ENCODE measurements at places on chromosomes 1 and 21. TPM values are rescaled to one million over a fixed set of nuclear protein-coding genes. Genes with fewer than 3 reads are reported as not detected.
A peak's percentile ranks its signal among the peaks of the same experiment; 100 is the strongest.

GRCh38 chr1:68199603-68200002 is 32.7 kb downstream of the WLS start:
- DNase-seq, result no peak

DNA sequence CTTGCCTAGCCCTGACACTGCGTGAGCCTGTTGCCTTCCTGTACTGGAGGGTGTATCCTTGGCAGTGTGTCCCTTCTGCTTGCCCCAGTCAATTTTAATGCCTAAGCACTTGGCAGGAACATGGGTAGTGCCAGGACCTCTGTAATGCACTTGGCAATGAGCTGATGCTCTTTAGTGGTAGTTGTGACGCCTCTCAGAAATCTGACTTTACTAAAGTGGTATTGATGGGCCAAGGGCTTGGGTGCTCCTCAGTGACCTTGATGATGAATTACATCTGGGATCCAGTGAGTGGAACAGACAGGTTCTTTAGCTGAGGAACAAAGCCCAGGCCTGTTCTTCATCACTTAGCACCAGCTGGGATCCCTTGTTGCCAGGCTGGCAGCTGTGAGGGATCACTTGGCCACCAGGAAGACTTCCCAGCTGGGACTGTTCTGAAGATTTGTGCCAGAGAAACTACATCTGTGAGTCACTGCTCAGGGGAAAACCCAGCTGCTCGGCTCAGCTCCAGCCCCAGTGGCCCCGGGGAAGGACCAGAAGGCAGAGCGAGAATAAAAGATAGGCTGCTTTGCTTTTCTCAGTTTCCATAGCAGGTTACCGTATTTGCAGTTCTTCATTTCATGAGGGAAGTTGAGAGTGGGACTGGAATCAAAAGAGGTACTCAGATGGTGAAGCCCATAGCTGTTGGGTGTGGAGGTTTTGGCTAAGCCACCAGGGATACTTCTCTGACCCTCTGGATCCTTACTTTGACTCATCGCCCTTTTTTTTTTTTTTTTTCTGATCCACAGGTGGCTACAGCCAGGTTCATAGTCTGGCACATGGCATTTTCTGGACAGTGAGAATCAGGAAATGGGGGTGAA is 28.5 kb upstream of the KCNA2 start:
- DNase-seq, result no peak

GRCh38 chr1:208535511-208535910 is 291.3 kb upstream of the PLXNA2 start:
- no peak for DNase-seq

- no peak for DNase-seq
These were observed 1119.1 kb downstream of the AMY1C start for GRCh38 chr1:104868794-104869193.

- peak; percentile 8 for DNase-seq
These were observed 28.4 kb downstream of the EXTL2 start for GRCh38 chr1:100866041-100866900.

DNA sequence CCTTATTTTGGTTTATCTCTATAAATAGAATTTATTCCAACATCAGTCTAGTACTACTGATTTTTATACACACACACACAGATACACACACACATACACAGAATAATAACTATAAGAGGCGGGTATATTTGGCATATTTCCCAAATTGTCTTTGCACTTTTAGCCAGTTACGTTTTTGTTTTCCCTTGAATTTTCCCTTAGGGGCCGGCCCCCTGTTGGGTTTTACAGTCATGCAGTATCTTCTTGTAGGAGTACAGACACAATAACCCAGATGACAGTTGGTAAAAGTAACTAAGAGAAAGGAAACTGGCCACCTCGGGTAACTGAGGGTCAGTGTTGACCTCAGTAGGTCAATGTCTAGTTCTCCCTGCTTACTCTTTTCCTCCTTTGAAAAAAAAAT is 50.9 kb downstream of the DISP1 start:
- DNase-seq, result no peak

GRCh38 chr1:115924770-115925169 is 51.5 kb upstream of the SLC22A15 start:
- DNase-seq, result no peak

DNA sequence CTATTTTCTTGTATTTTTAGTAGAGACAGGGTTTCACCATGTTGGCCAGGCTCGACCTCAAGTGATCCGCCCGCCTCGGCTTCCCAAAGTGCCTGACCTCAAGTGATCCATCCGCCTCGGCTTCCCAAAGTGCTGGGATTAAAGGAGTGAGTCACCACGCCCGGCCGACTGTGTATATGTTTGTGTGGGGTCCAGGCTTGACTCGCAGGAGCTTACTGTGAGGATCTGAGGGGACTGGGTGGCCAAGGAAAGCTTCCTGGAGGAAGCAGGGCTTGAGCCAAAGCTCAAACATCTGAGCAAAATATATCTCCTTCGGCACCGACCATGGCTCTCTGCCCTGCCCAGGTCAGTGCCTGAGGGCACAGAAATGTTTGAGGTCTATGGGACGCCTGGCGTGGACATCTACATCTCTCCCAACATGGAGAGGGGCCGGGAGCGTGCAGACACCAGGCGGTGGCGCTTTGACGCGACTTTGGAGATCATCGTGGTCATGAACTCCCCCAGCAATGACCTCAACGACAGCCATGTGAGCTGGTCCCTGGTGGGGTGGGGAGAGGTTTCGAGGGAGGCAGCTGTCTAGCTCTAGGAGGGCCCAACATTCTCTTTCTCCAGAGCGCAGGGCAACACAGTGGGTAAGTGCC is 10.5 kb downstream of the PADI3 start:
- no peak for DNase-seq

GRCh38 chr1:110916669-110917306 is 43.8 kb downstream of the CD53 start:
- no peak for DNase-seq

DNA sequence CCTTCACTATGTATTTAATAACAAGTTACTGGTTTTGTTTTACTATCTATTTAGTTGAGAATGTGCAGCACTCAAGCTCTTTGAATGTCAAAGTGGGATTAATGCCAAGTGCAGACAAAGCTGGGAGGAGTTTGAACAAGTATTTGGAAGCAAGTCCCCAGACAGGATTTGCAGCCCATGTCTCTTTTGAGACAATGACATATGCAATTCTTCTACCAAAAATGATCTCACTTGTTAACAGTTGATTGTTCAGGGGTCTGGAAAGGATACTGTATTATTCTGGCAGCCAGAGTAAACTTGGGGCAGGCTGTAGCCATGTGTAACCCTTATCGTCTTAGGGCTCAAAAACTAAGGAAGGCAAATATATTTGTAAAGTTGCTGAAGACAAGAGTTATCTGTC is 15.8 kb downstream of the COLGALT2 start:
- DNase-seq, result peak; percentile 32

DNA sequence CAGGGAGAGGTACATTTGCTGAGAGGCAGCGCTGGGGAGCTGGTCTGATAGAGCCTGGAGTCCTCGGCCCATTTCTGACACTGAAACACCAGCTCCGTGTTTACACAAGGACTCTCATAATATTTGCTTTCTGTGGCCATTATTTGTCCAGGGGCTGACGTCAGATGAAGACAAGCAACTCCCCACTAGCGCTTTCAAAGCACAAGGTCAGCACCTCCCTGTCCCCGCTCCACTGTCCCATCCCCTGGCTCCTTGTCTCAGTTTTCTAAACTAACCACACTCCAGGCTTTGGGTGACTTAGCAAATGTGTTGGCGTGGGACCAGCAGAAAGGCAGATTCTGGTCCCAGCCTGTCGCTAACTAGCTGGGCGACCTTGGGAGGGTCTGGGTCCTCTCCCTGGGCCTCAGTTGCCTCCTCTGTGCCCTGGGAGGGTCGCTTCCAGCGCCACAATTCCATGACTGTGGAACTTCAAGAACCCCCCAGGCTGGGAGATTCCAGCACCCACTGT is 37.4 kb upstream of the ZBTB40 start:
- DNase-seq, result no peak

GRCh38 chr21:45001134-45002095 is 61.6 kb downstream of the SLX9 start:
- peak; percentile 80 for DNase-seq

The F13B gene
- total RNA-seq, result not detected

The CADM3 gene
- not detected for total RNA-seq

The RNU1-2 gene
- total RNA-seq, result not detected

The FBXO2 gene
- 175 TPM for total RNA-seq

The CDC20 gene
- 289 TPM for total RNA-seq

The SGIP1 gene
- total RNA-seq, result not detected

Data from G401 (cell line).